Suppressor macrophage treated with lipopolysaccharide for 1 hour (primary cell): ENCODE measurements at places on chromosomes 12 and 14.

DNA sequence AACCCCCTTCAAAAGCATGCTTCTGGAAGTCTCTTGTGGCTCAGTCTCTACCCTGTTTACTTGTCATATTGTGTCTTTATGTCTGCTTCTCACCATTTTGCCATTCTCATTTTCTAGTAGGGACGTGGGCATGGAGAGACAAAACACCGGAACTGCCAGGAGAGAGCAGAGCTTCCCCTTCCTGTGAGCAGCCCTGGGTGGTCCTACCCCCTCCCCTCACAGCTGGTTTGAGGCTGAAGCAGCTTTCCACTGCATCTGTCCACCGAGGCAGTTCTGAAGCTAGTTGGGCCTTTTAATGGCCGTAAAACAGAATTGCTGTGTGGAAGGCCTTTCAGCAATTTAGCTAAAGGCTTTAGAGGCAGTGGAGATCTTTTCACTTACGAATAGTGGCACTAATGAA is 77.0 kb downstream of the PELI2 start:
- no peak for DNase-seq

DNA sequence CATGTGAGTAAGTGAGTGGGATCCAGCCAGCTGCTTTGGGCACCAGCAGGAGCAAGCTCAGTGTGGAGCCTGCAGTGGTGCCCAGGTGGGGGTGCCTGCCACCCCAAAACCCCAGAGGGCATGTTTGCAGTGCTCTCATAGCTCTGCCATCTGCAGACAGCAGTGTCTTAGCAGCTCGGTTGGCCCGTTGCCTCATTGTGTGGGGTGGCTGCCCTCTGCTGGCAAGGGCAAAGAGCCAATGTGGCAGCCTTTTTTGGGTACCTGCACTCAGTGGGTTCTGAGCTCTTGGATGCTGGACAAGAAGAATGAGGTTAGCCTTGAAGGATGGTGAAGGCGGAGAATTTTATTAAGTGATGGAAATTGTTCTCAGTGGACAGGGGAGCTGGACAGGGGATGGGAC is 52.3 kb downstream of the NEUROD4 start:
- peak; percentile 84 for DNase-seq

DNA sequence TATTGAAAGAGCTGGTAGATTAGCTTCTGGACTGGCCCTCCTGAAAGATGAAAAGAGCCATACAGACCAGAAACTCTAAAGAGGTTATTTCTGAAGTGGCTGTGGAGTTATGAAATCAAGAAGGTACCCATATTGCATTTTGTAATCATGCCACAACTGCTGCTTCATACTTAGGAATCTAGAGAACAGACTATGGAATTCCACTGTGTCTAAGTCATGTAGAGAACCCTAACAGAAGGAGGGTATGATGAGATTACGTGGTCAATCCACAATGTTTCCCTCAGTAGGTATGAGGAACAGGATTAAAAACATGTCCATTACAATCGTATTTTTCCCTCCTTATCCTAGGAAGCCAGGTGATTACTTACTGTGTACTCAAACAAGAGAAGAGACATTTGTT is 708.8 kb downstream of the RERGL start:
- DNase-seq: no peak

DNA sequence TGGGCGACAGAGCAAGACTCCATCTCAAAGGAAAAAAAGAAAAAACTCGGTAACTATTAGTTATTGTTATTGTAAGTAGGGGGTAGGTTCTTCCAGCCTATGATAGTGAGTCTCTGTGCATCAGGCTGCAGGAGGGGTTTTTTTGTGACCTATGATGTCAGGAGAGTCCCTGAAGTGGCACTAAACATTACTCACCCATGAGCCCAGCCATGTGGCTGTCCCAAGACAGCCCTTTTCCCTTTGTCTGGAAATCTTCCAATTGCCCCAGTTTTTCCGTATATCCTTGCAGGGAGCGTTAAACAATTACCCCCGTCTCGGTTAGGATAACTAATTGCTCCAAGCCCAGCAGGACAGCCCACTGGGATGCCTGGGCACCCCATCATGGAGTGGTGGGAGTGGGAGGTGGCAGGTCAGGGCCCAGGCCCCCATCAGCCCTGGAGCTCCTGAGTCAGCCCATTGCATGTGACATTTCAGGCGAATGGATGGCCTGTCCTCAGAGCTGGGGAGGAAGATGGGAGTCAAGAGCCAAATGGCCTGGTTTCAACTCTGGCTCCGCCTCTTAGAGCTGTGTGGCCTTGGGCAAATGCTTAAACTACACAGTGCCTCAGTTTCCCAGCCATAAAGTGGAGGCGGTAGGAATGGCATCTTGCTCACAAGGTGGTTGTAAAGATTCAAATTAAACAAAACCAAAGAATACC is 16.4 kb downstream of the PHETA1 start:
- DNase-seq: peak; percentile 52

DNA sequence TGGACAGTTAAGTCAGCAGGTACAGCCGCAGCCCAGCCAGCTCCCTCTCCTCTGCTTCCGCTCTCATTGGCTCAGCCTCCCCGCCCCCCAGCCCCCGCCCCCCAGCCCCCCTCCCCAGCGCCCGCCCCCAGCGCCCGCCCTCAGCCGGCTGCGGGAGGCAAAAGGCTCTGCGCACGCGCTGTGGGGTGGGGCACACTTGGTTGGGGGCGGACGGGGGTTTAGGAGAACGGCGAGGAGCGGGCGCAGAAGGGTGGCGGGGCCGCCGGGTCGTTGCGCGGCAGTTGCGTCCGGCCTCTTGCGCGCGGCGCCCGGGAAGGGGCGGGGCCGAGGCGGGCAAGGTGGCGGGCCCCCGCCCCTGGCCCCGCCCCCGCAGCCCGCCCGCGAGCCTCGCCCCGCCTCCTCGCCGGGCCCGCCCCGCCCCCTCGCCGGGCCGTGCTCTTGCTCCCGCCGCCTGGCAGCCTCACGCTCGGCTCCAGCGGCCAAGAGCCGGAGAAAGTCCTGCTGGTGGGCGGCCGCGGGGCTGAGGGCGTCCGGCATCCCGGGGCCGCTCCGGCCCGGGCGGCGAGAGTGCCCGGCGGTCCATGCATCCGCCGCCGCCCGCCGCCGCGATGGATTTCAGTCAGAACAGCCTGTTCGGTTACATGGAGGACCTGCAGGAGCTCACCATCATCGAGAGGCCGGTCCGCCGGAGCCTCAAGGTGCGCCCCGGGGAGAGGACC is at the start of gene PPP4R4:
PPP4R4 (plus strand) TSS at position 438 of the 719 bp plus-strand sequence; CDS start at position 582, 144 bp downstream.
- DNase-seq: peak; percentile 94
